ENCODE measurements at places on chromosomes 2 and 18.

DNA sequence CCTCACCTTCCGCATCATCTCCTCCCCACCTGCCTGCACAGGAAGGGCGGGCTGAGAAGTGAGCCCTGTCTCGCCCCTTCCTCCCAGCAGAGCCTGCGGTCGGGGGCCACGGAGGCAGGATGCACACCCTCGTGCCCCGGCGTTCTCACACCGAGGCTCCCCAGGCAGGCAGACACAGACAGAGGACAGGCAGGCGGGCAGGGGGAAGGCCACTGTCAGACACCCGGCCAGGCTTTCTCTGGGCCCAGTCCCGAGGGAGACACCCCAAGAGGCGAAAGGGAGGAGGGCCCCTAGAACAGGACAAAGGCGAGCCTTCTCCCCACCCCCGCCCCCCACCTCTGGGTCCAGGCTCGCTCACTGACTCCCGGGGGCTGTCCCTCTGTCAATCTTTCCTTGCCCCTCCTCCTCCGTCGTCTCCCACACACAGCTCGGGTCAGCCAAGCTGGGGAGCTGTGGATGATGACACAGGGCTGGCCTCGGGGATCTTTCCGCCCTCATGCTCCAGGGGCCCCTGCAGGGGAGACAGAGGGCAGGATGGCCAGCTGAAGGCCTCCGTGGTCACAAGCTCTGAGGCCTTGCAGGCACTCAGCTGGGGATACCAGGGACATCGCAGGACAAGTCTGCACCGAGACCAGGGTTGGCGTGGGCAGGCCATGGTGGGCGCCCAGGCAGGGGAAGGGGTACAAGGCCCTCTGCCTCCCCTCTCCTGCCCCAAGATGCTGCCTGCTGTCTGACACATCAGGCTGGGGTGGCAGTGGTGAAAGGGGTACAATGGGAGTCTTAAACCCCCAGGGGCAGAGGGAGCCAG lies 24.9 kb downstream of the BIN1 start:
- DNase-seq = peak; percentile 39

DNA sequence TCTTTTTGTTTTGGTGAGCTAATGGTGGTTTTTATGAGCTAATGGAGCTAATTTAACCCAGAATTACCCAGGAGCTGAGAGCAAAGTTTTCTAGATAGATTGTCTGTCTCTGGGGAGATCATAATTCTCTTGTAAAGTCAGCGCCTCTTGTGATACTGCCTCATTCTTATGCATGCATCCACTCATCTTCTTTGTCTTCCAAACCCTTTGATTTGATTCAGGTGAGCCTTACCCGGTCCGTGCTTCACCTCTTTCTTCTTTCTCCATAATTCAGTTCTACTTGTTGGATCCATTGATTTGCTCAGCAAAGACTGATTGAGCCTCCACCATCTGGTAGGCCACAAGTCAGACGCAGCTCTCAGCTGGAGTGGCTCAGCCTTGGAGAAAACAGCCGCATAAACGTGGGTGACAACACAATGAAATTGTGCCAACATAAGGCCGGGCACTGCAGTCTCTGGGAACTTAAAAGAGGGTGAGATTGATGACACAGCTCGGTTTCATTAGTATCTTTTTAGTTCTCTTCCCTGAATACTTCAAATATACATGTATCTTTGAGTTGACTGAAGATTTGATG lies 158.5 kb upstream of the SH3BP4 start:
- DNase-seq = no peak

DNA sequence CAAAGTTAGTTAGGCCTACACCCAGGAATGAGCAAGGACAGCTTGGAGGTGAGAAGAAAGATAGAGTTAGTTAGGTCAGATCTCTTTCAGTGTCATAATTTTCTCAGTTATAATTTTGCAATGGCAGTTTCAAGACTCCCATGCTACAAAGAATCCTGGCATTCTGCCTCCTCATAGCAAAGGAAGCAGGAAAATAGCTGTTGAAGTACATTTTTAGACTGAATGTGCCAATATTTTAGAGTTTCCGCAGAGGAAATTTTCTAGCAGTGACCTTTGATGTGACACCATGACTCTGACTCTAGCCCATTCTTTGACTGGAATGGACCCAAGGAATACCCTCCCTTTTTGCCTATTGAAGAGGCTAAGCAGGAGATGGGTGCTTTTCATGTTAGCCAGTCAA lies 371.7 kb downstream of the PIK3C3 start:
- no peak for DNase-seq

- no peak for DNase-seq
Measured at GRCh38 chr2:23590241-23590869, 205.4 kb downstream of the KLHL29 start.

- no peak for DNase-seq
Measured at GRCh38 chr2:24875901-24876300, 44.1 kb downstream of the ADCY3 start.

GRCh38 chr2:25032094-25032493 lies 9.8 kb upstream of the EFR3B start:
- DNase-seq = no peak

DNA sequence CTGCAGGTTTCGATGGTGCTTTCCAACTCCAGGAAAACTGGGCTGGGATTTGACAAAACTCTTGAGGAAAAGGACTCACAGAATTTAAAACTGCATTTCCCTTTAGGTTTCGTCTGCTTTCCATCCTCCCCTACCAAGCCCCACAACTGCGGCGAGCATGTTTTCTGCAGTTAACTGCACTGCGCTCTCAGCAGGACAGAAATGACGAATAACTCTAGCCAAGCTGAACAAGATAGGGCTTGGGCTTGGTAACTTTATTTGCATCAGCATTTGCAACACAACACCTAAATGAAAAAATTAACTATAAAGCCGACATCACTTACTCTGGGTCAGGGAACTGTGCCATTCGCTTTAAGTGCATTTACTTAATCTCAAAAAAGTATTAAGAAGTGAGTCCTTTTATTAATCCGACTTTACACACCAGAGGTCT lies 669 bp upstream of the PIKFYVE start:
- DNase-seq = no peak

- DNase-seq = no peak
Measured at GRCh38 chr2:236743039-236743920, 173.7 kb downstream of the ACKR3 start.

DNA sequence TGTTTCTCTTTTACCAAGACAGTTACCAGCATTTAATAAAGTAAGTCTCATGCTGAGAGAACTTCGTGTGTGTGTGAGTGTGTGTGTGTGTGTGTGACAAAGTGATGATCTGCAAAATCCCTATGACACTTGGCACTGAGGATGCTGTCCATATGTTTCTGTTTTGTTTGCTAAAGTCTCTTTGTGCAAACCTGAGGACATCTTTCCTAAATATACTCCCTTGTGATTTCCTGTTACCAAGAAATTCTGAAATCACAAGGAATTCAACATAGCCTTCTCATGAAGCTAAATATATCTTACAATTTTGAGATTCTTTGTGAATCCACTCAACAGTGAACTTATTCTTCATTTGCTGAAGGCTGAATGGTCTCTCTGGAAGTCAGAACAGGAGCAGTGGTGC lies 1359.7 kb upstream of the NRXN1 start:
- DNase-seq = no peak

DNA sequence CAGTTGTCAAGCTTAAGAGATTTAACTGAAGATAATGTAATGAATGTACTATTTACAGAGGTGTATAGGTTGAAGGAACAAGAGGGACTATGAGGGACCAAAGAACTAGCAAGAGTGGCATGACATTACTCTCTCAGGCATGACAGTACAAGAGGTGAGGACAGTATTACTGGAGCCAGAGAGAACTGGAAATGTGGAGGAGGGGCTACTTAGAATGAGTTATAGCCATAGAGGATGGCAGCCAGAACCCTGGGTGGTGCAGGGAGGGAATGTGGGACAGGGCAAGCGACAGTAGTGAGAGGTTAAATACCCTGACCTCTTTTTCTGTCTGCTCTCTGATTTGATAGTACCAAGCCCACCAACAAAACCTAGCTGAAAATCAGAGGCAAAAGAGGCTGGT lies 122.6 kb upstream of the UGP2 start:
- DNase-seq = no peak

DNA sequence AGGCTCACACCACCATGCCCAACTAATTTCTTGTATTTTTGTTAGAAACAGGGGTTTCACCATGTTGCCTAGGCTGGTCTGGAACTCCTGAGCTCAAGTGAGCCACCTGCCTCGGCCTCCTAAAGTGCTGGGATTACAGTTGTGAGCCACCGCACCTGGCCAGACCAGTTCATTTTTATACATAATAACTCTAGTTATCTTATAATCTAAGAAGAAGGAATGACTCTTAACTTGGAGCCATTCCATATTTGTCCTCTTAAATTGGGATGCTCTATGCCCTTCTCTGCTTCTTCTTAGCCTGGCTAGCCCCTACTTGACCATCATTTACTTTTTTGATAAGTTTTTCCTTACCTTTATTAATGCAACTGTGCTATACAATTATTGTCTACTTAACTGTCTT lies 2.9 kb downstream of the RBM44 start:
- no peak for DNase-seq

GRCh38 chr2:145851730-145852129 lies 1331.8 kb upstream of the ZEB2 start:
- DNase-seq = no peak

- peak; percentile 28 for DNase-seq
Measured at GRCh38 chr2:6773007-6773693, 92.6 kb downstream of the CMPK2 start.

GRCh38 chr2:24702800-24703199 lies 90.4 kb downstream of the PTRHD1 start:
- no peak for DNase-seq

- DNase-seq = no peak
Measured at GRCh38 chr2:176138923-176139660, 9.6 kb downstream of the HOXD8 start.

DNA sequence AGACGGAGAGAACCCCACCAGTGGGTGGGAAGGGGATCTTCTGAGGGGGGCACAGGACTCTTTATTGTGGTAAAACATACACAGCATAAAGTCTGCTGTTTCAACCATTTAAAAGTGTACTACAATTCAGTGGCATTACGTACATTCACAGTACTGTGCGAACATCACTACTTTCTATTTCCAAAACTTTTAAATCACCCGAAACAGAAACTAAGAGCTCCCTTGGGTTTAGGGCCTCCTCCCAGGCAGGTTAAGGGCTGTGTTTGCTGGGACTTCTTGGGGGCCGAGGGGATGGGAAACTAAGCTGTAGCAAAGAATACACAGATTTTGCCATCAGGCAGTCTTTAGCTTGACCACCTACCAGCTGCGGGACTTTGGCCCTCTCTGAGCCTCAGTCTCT lies 242.0 kb downstream of the HAUS1 start:
- DNase-seq = no peak

- DNase-seq = no peak
Measured at GRCh38 chr18:56651771-56652092, 573 bp downstream of the WDR7 start.

DNA sequence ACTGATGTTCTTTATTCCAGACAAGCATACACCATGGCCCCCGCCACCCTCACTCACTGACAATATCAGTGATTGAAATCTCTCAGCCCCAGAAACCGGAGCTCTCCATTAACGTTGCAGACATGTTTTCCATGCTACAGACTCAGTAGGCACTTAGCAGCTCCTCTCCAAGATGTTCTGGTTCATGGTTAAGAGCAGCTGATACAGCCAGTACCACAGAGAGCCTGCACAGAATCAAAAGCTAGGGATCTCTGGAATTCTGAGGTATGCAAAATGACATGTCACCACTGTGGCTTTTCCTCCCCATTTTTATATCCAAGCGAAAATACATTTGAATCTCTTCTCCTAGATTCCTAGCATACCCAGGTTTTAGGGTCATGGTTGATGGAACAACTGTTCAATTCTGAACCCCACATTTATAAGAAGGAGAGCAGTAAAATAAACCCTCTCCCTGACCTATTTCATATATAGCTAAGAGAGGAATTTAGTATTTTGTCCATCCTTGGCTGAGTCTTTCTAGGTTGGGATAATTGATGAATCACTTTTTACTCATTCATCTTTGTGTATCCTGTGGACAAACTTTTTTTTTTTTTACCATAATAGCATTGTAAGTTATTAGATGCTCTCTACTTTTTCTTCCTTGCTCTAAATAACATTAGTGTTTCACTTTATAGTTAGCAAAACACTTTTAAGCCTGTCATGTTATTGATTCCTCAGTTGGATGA lies 488.4 kb upstream of the PIK3C3 start:
- DNase-seq = no peak

DNA sequence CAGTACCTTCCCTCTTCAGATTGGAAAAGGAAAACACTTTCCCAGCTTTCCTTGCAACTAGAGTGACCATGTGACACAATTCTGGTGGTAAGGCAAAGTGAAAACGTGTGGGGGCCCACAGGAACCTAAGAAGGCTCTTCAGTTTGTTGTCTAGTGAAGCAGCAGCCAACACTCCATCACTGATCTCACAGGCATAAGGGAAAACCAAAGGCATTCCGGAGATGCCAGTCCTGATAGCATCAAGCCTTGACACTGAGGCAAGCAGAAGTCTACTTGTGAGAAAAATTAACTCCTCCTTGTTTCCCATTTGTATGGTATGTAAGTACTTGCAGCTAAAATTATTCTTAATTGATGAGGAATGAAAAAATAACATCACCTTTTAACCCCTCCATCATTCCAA lies 88.3 kb downstream of the ETAA1 start:
- DNase-seq = no peak

DNA sequence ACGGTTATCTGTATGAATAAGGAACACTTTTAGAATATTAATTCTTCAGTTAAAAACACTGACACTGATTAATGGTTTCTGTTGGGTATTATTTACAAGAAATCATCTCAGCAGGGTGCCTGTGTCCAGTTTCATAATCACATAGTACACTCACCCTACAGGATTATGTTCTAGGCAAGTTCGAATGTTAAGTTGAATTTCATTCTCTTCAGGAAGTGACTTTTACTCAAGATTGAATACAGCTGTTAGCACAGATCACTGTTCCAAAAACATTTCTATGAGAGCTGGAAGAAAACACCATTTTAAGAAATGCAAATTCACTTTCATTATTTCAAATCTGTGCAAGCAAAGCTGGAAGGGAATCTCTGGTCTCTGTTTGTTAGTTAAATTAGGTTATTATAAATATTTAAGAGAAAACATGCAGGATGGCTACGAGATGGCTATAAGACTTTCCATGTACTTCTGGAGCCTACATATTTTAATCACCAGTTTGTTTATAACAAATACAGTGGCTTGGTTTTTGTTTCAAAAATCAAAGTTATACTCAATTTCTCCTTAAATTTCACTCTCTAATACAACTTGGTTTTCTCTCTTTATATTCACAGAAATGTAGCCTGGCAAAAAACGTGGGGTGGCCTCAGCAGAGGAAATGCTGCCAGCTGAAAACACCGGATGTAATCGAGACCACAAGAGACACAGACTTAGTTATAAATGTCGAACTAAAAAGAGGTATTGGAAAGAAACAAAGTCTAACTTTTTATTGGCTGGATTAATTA lies 65.8 kb downstream of the RBMS1 start:
- DNase-seq = peak; percentile 53

DNA sequence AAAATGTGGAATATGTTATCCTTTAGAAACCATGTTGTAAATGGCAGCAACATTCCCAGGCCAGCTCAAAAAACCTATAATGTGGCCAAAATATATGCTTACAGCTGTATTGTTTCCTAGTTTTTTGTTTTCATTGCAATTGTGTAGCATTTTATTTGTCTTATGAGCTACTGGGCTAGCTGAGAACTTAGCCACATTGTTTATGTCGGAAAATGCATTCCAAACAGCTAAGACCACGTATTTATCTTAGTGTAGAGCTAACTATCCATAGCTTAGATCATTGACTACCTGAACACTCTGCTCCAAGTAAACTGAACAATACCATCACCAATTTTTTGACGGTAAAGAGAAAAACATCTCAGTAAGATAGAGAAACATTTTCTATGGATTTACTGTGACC lies 38.4 kb downstream of the METAP1D start:
- DNase-seq = no peak

GRCh38 chr2:11516984-11517648 lies 16.7 kb upstream of the GREB1 start:
- DNase-seq = no peak

- no peak for DNase-seq
Measured at GRCh38 chr2:141118836-141119235, 1012.0 kb downstream of the LRP1B start.

Data from activated CD8-positive, alpha-beta memory T cell treated with anti-CD3 and anti-CD28 coated beads for 4 hours (primary cell).